ENCODE measurements at places on chromosomes 6 and 20.

DNA sequence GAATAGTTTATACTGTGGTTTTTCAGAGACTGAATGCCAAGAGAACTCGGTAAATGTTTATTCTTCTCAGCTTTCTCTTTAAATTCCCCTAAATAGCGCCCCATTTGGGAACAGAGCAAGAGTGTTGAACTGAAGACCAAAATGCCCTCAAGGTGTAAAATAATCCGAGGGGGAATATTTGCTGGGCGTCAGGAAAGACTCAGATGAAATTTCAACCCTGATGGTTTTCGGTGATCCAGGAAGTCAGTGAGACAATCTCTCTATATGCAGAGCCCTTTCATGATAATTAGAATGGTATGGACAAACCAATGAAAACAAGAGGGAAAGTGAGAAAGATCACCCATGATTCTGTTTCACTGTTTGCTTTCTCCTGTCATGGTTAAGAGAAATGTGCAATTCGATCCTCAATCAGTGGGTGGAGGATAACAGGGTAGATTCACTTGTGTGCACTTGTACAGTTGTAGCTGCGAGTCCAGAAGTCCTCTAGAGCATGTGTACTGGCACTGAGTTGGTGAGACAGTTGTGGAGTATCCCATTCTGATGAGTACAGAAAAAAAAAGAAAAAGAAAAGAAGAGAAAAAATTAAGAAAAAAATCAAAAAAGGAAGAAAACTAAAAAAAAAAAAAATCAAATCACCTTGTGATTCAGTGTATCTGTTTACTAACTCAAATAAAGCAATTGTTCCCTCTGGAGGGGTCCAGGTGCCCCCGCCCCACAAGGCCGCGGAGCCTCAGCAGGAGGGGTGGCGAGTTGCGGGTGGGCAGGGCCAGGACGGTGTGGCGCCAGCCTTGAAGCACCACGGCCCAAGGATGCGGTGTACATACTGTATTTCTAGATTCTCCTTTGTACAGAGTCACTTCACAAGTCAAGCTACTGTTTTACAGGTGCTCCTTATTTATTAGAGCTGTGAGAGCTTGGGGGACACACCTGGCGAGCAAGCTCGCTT, 164.9 kb downstream of the SCML4 start:
- DNase-seq: no peak

DNA sequence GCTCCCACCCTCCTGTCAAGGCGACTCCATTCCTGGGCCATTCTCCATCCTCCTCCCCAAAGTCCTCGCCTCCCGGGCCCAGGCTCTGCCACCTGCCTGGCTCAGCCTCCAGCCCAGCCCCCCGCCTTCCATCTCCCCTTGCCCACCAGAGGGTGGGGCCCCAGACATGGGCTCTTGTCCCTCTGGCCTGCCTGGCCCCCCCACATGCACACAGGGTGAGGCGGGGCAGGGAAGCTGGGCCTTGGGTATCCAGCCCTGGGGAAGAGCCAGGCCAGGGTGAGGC, 95.2 kb downstream of the YTHDF1 start:
- no peak for DNase-seq

- no peak for DNase-seq
These were observed 49.7 kb upstream of the DDR1 start for GRCh38 chr6:30834646-30835045.

- DNase-seq: no peak
These were observed 306.0 kb downstream of the FARS2 start for GRCh38 chr6:5567352-5567751.

GRCh38 chr6:44868335-44868668, 459.8 kb upstream of the RUNX2 start:
- DNase-seq: no peak

DNA sequence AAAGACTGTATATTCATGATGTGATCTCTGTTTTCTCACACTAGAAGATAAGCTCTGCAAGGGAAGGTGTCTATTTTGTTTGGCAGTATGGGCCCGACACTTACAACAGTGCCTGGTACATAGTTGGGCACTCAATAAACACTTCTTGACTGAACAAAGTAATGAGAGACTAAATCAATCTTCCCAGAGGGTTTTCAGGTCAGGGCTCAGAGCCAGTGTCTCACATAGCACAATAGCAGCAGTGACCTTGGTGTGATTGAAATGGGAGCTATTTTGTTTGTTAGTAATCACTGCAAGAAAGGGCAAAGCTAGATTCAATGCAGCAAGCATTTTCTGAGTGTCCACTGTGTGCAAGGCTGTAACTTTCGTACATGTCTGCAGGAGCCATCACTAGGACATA, 26.4 kb upstream of the GCM1 start:
- no peak for DNase-seq

GRCh38 chr6:9745476-9745875, 669.4 kb downstream of the TFAP2A start:
- no peak for DNase-seq

DNA sequence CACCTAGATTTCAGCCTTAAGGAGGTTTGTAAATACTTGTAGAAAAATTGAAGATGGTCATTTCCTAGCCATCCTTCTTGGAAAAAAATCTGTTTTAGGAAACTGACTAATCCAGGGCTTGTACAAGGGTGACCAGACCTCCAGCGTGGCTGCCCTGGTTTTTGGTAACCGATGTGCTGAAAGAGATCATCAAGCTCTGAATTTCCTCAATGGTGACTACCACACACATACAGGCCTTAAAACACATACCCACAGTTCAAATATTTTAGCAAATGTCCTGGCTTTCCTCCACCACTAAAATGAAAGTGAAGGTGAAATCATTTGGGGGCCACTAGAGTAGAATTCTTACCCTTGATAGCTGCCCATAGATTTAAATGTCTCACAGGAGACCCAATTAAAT, 215.3 kb upstream of the SUPT3H start:
- no peak for DNase-seq

DNA sequence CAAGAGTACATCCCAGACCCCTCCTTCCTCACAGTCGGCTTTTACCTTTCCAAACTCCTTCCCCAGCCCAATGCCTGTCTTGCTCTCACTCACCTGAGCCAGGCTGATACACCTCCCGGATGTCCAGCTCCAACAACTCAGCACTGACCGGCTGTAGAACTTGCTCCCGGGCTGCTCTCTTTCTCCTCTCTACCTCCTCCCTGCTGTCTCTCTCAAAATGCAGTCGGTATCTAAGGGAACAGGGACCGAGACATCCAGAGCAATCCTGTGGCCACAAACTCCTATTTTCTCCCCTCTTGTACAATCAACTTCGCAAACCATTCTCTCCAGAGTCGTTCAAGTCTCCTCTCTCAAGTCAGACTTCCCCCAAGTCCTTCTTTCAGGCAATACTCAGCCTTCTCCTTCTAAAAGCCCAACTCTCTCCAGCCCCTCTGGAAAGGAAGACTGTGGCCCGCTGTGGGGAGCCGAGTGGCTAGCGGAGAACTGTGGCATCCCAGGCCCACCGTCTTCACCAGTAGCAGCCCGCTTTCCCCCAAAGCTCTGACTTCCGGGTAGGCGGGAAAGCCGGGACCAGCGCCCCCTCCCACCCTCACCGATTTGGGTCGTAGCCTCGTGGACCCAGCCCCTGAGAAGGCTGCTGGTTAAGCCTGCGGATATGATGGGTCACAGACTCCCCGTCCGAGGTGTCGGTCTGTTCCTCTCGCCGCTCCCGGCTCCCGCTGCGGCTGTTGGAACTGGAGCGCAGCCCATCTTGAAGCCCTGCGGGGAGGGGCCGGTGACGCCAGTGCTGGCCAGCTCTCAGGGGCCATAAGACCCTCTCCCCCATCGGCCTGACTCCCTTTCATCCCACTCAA, 1.1 kb downstream of the GNL1 start:
- no peak for DNase-seq

DNA sequence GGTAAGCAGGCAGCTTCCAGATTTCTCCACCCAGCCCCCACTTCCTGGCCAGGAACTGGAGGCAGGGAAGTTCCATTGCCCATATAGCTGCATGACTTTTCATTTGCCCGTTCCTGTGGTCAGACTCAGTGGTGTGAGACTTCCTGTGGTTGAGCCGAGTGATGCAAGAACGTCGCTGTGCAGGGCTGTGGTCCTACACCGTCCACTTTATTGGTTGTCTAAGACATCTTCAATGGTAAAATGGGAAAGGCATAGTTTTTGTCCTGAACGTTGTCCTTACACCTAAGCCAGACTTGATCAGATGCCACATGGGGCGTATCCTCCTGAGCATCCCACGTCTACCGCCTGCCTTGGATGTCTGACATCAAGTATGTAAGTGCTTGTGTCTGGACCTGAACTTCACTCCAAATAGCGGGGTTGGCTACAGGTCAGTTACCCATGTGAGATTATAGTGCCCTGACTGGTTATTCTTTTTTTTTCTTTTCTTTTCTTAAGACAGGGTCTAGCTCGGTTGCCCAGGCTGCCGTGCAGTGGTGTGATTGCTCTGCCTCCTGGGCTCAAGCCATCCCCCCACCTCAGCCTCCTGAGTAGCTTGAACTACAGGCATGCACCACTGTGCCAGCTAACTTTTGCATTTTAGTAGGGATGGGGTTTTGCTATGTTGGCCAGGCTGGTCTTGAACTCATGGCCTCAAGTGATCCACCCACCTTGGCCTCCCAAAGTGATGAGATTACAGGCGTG, 25.9 kb upstream of the GTSF1L start:
- DNase-seq: no peak

- DNase-seq: no peak
These were observed 38.2 kb downstream of the KIF6 start for GRCh38 chr6:39686976-39687375.

DNA sequence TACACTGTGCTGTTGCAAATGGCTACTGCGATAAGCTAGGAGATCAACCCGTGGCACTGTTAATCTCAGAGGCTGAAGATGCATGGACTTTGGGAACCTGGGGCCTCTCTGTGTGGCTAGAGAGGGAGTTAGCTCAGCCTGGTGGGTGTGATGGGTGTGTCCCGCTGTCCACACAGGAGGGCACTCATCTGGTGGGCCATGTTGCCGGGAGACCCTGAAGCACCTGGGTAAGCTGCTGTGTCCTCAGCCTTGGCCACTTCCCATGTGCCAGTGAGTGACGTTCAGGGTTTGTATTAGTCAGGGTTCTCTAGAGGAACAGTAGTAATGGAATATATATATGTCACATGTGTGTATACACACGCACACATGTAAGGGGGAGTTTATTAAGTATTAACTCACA, 132.7 kb downstream of the ERMARD start:
- DNase-seq: no peak

DNA sequence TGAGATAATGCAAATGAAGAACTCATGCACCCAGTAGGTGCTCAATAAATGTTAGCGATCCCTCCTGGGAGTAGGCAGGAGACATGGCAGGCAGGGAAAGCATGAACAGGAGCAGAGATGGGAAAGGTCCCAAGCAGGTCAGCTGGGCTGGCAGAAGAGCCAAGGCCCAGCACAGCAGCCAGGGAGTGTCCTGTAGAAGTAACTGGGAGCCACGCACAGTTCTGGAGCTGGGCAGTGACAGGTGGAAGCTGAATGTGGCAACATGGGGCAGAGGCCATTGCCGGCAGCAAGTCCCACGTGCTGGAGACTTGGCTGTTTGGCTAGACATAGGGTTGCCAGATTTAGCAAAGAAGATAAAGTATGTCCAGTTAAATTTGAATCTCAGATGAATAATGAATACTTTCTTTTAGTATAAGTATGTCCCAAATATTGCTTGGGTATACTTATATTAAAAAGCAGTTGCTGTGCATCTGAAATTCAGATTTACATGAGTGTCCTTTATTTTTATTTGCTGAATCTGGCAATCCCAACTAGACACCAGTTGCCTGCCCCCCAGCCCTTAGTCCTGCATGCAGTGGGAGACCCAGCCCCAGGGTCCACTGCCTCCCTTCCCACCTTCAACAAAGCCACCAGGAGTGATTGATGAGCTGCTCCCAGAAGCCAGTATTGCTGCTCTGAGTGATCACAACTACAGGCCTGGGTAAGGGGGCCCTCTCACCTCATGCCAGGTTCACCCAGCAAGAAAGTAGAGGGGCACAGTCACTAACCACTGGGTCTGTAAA, 3.7 kb upstream of the LPIN3 start:
- DNase-seq: no peak

DNA sequence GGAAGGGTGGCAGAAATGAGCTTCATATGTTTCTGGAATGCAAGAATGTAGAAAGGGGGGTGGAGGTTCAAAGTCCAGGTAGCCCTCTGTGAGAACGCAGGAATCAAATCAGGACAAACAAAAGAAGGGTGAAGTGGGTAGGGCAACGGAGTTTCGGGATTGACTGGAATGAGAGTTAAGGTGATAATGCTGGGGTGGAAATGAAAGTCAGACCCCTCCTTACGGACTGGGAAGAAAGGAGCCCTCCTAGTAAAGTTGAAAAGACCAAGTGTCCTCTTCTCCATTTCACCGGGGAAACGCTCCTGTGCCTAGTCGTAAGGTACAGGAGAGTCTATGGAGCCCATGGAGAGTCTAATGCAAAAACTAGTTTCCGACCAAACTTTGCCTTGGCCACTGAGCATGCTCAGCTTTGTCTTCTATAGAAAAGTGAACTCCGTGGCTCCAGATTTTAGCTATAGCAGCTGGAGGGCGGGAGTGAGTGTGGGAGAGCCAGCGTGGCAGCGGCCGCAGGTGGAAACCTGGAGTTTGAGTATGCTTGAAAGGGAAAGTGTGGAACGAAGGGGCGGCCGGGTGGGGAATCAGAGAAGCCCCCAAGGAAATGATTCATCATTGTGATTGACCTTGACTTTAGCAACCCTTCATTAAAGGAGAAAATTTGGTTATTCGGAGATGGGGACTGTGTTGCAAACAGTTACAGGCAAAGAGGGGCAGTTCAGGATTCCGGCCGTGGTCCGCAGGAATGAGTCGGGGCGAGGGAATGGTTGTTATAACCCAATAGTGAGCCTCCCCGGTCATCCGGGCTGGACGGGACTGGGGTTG, 1.3 kb upstream of the LRRC1 start:
- DNase-seq: no peak

GRCh38 chr20:58981628-58982364, 740 bp downstream of the NELFCD start:
- no peak for DNase-seq

DNA sequence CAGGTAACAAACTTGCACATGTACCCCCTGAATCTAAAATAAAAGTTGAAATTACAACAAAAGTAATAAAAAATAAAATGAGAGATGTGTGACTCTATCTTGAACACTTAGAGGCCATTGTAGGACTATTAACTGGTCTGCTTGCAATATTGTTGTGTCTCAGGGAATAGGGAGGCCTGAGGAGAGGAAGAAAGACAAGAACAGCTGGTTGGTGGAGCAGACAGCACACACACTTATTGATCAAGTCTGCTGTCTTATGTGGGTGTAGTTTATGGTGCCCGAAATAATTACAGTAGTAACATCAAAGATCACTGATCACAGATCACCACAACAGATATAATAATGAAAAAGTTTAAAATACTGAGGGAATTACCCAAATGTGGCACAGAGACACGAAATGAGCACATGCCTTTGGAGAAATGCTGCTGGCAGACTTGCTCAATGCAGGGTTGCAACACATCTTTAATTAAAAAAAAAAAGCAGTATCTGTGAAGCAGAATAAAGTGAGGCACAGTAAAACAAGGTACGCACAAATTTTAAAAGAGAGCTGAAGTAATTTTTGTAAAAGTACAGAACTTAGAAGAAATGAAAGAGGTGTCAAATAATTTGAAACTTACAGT, 110.1 kb upstream of the HDAC2 start:
- DNase-seq: no peak

DNA sequence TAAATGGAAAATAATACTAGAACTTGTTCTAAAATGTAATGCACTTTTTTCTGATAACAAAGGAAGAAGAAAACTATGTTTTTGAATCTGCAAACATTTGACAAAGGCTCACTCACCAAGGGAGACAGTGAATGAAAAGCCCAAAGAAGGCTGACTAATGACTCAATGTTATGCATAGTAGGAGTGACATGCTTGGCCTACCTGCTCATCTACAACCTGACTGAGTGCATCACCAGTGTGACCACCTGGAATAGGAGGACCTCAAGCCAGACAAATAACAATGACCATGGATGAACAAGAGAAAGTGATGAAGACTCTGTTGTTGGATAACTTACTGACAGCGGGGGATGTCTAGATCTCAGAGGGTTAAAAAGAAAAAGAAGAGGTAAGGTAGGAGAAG, 157.2 kb downstream of the SIM1 start:
- no peak for DNase-seq
